ENCODE measurements at places on chromosomes 7 and 10.

GRCh38 chr7:107830420-107830819, 27.4 kb upstream of the SLC26A3 start:
- DNase-seq = no peak

- DNase-seq = no peak
Measured at GRCh38 chr7:26683277-26683676, 181.1 kb downstream of the SKAP2 start.

DNA sequence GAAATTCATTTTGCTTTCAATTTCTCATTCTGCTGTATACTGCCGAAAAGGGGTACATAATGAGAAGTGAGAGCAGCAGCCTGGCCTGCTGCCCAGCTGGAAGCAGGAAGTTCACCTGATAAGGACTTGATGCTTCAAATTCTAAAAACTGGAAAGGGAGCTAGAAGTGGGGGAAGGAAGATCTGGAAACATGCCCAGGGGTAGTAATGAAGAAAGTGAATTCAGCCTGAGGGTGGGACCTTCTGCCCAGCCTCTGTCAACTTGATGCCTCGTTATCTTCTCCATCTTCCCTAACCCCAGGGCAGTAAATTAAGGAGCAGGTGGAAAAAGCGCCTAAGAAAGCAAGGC, 69.4 kb downstream of the ARMH3 start:
- DNase-seq = no peak

GRCh38 chr7:97401398-97401797, 283.9 kb downstream of the SDHAF3 start:
- no peak for DNase-seq

DNA sequence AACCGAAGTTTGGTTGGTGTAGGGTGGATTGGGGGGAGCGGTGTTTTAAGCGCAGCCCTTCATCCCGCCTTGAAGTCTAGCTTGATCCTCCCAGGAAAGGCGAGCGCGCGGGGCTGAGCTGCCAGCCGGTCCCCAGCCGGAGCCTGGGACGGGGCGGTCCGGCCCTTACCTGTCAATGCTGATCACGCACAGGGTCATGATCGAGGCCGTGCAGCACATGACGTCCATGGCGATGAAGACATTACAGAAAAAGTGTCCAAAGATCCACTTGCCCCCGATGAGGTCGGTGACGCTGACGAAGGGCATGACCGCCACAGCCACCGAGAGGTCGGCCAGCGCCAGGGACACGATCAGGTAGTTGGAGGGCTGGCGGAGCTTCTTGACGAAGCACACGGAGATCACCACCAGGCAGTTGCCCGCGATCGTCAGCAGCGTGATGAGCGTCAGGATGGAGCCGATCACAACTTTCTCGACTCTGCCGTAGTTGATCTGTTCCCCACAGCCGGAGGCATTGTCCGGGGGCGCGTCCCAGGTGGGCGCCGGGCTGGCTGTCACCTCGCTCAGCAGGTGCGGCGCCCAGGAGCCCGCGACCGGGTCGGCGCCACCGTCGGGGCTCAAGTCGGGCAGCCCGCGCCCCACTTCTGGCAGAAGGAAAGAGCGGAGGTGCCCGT, 740 bp downstream of the HTR7 start:
- peak; percentile 74 for DNase-seq

GRCh38 chr10:6603142-6604125, 23.4 kb upstream of the PRKCQ start:
- DNase-seq = no peak

DNA sequence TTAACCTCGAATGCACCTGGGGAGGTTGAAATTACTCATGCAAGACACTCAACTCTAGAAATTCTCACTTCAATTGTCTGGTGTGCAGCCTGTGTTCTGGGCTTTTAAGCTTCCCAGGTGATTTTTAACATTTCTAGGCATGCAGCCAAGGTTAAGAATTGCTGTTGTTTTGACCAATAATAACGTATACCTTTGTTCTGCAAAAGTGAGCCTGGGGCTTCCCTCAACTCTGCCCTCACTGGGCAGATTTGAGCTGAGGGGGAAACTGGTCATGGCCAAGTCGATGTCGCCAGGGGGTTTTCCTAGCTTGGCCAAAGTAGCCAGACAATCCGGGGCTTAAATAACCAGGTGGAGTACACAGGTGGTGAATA, 568 bp downstream of the PRSS2 start:
- no peak for DNase-seq

GRCh38 chr7:36710186-36710791, 14.0 kb downstream of the AOAH start:
- DNase-seq = no peak

GRCh38 chr10:38600146-38600545, 506.0 kb downstream of the ZNF37A start:
- no peak for DNase-seq

DNA sequence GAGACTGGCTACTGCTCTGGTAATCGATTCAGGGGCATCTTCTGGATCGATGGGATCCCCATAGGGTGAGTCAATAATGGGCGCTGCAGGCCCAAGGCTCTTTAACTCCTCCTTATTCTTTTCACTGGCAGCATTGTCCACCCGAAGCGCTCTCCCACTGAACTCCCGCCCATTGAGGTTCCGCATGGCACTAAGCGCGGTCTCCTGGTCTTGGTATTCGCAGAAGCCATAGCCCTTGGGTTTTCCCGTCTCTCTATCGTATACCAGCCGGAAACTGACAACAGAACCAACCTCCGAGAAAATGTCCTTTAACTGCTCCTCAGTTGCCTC, 285 bp downstream of the CSTF2T start:
- no peak for DNase-seq

DNA sequence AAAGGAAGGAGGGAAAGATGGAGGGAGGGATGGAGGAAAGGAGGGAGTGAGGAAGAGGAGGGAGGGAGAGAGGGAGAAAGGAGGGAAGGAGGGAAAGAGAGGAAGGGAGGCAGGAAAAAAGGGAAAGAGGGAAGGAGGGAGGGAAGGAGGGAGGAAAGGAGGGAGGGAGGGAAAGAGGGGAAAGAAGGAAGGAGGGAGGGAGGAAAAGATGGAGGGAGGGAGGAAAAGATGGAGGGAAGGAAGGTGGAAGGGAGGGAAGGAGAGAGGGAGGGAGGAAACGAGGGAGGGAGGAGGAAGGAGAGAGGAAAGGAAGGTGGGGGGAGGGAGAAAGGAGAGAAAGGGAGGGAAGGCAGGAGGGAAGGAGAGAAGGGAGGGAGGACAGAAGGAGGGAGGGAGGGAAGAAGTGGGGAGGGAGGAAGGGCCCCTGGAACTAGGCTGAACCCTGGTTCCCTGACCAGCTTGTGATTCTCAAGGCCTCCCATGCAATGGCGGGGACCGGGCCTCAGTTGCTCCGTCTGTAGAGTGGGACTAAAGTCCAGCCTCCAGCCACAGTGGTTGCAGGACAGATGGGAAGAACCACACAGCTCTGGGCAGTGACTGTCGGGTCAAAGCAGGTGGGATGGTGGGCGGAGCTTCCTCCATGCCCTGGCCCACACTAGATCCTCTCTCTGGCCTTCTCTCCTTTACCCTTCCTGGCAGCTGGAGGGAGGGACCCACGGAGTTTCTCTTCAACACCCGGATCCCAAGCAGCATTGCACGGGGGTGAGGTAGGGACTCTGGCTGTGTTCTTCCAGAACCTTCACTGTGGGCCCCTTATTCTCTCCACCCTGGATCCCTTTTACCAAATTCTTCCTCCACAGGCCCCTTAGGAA, 4.3 kb upstream of the TTYH3 start:
- no peak for DNase-seq

- no peak for DNase-seq
Measured at GRCh38 chr7:92137557-92137956, 3.3 kb upstream of the CYP51A1 start.

DNA sequence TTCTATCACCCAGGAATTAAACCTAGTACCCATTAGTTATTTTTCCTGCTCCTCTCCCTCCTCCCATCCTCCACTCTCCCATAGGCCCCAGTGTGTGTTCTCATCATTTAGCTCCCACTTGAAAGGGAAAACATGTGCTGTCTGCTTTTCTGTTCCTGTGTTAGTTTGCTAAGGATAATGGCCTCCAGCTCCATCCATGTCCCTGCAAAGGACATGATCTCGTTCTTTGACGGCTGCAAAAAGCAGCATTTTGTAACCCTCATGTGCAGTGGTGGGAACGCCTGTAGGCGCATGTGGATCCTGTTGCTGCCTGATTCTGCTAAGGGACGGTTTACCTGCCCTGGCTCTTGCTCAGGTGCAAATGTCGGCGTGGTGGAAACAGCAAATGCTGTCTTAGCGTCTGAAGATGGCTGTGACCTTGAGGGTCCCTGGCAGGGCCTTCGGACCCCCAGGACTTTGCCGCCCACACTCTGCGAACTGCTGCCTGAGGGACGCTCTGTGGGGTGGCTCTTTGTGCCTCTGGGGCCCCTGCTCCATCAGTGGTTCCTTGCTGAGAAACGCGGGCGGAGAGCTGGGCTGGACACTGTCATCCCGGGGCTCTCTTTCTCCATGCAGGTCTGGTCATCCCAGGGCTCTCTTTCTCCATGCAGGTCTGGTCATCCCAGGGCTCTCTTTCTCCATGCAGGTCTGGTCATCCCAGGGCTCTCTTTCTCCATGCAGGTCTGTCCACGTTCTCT, 5.6 kb upstream of the MTG1 start:
- DNase-seq = no peak

GRCh38 chr10:124403548-124403947, 15.2 kb downstream of the OAT start:
- DNase-seq = peak; percentile 57

GRCh38 chr7:117837841-117838240, 35.4 kb downstream of the CTTNBP2 start:
- DNase-seq = no peak

DNA sequence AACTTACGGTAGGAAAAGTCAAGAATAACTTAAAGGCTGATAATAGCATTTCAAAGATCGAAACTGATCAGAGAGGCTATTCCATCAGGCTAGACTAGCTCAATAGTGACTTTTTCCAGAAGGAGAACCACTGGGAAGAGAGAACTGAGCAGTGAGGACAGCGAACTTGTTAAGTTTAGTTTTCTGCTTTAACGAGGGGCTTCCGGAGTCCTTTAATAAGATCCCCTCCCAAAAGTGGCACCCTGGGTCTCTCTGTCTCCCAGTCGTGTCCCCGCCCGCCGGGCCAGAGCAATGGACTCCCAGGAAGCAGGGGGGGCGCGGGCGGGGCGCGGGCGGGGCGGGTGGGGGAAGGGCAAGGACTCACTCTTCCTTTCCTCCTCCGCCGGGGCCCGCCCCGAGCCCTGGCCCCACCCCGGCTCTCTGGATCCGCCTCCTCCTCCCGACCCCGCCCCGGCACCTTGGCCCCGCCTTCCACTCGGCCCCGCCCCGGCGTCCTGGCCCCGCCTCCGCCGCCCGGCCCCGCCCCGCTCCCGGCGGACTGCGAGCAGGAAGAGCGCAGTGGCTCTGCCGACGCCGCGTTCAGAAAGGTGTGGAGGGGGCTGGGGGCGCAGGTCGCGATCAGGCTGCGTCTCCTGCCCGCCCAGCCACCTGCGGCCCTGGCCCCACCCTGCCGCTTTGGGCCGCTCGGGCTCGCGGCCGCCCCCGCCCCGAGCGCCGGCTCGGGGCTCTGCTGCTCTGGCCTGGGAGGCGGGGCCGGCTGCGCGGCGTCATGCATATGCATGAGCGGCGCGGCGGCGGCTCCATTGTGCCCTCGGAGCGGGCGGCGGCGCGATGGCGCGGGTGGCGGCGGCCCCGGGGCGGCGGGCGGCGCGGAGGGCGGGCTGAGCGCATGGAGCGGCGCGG, at the start of gene ZMIZ2:
TSS of gene ZMIZ2 (plus strand) at position 803 of the 903 bp plus-strand sequence. CDS start 7,403 bp downstream, outside the sequence.
- DNase-seq = peak; percentile 81

- no peak for DNase-seq
Measured at GRCh38 chr10:3264161-3264761, 91.7 kb upstream of the PITRM1 start.

- DNase-seq = no peak
Measured at GRCh38 chr7:94344826-94345225, 49.9 kb upstream of the COL1A2 start.

DNA sequence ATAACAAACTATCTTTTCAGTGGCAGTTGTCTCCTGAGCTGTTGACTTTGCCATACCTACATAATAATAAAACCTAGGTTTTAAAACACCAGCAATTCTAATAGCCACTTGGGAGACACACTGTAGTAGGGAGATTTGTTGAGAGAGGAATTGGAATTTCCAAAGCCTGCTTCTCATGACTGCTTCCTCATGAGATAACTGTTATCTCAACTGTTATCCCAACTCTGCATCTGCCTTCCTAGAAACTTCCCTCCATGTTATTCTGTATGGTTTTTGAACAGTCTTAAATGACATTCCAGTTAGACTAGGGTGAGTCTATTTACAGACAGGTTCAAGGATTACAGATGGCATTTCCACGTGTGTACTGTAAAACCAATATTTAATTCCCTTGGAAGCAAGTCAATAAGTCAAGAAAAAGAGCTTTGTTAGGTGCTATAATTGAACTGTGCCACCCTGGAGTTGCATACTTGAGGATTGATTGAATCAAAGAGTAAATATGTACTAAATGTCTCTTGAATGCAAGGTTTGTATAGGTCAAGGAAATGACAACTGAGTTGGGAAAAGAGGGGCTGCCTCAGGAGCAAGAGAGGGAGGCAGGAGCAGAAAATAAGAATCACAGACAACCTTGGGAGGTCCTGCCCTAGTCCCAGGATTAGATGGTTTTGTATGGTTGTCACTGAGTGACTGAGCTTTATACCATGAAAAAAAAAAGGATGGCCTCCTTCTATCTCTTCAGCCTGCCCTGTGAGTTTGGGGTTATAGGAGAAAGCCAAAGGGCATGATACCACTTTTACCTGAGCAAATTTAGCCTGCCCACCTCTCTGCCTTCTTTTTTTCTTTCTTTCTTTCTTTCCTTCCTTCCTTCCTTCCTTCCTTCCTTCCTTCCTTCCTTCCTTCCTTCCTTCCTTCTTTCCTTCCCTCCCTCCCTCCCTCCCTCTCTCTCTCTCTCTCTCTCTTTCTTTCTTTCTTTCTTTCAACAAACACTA, 9.9 kb upstream of the TM9SF3 start:
- no peak for DNase-seq

- no peak for DNase-seq
Measured at GRCh38 chr10:105885495-105885894, 1244.4 kb downstream of the SORCS3 start.

DNA sequence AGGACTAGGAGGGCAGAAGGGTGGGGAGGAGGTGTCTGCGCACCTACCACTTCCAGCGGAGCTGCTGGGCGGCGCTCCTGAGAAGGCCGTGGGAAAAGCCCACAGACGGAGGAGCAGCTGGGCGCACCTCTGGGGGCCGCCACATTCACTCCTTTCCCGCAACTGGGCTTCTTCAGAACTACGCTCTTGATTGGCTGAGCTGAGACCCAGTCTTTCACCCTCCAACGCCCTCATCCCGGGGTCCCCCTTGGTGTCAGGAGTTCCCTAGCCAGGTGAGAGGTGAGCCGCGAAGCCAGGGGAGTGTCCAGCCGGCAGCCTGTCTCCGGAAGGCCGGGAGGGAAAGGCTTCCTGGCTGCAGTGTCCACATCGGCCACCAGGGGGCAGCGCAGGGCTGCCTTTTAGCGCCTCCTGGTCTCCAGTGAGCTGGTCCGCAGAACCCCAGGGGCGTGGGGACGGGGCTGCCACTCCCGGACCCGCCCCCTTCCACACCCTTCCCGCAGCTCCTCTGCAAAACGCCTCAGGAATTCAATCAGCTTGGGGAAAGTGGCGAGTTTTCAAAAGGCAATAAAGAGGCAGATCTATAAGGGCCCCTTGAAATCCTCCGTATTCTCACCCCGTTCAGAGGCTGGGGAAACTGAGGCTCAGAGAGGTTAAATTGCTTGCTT, 98.8 kb downstream of the CHST15 start:
- DNase-seq = peak; percentile 96
